IPS DF 19.7 (cell line): ENCODE measurements at places on chromosomes 3 and 15.
A peak's percentile ranks its signal among the peaks of the same experiment; 100 is the strongest.

- DNase-seq: no peak
Observed at GRCh38 chr3:151074256-151074655, 11.2 kb upstream of the MED12L start.

GRCh38 chr15:69082021-69082502 is 67.6 kb downstream of the NOX5 start:
- no peak for DNase-seq

GRCh38 chr3:187858041-187858440 is 112.8 kb upstream of the BCL6 start:
- no peak for DNase-seq

DNA sequence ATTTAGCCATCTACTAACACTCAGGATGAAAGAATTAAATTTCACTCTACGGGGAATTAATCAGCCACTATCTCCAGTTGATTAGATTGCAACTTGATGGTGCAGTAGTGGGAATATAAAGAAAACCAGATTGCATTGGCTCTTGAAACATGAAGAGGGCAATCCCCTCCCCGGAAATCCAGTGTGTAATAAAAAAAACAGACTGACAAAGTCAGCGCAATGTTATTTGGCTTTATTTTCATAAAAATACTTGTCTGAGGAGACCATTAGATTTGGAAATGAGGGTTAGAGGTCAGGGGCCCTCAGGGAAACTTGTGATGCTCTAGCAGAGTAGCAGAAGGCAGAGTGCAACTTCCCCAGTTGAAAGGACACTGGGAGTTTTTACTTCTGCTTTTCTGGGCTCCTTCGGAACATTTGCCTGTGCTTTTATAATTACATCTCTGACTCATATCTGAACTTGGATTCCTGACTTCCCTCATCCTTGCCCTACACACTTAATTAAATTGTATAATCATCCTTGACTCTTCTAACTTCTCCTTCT is 326.8 kb downstream of the TUSC7 start:
- DNase-seq: no peak

DNA sequence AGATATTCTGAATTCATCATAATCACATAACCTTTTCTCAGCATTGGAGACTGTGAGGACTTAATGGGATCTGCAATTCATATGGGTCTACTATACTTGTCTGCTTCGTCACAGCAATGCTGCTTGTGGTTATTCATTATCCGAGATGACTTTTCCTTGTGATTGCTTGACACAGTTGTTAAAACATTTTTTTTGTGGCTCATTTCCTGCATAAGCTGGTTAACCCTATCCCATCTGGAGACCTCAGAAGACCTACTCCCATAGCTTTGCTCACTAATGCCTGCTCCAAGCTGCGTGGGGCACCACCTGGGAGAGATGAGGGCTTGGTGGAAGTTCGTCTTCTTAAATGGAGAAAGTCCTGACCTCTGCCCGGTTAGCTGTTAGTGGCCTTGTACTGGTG is 360.8 kb downstream of the CHST2 start:
- no peak for DNase-seq

DNA sequence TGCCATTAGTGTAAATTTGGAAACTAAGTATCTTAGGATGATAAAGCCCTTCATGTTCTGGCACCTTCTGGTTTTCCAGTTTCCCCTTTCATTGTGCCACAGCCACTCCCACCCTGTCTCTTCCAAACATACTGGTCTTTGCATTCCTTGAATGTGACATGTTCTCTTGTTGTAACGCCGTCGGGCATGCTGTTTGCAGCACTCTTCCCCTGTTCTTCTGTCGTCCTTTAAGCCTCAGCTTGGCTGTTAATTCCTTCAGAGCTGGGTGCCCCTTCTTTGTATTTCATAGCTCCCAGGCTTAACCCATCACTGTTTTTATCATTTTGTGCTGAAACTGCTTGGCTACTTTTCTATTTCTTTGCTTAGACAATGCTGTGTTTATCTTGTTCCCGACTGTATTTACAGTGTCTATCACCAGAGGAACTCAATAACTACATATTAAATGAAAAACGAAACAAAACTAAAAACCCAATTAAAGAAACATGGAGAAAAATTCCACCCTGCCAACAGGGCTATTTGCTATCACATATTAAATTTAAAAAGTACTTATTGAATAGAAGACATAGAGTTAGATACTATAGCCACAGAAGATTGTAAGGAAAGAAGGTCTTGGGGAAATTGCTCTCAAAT is 95.4 kb upstream of the KCNAB1 start:
- DNase-seq: no peak

GRCh38 chr3:188208516-188208981 is 54.6 kb downstream of the LPP start:
- no peak for DNase-seq

- DNase-seq: peak; percentile 95
Observed at GRCh38 chr3:126850370-126851085, 132.4 kb upstream of the PLXNA1 start.

DNA sequence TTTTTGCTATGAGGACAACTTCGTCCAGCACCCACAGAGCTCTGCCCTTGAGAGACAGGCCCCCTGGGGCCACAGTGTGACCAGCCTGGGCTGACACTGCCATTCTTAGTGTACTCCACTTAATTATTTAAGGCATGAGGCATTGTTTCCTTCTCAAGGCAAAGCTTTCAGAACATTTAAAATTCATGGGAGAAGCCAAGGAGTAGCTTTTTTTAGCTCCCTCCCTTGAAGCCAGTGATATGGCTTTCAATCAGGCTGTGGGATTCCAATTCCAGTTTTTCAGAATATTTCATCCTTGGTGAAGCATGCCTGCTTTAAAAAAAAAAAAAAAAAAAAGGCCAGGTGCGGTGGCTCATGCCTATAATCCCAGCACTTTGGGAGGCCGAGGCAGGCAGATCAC is 21.3 kb downstream of the HOMER2 start:
- no peak for DNase-seq

DNA sequence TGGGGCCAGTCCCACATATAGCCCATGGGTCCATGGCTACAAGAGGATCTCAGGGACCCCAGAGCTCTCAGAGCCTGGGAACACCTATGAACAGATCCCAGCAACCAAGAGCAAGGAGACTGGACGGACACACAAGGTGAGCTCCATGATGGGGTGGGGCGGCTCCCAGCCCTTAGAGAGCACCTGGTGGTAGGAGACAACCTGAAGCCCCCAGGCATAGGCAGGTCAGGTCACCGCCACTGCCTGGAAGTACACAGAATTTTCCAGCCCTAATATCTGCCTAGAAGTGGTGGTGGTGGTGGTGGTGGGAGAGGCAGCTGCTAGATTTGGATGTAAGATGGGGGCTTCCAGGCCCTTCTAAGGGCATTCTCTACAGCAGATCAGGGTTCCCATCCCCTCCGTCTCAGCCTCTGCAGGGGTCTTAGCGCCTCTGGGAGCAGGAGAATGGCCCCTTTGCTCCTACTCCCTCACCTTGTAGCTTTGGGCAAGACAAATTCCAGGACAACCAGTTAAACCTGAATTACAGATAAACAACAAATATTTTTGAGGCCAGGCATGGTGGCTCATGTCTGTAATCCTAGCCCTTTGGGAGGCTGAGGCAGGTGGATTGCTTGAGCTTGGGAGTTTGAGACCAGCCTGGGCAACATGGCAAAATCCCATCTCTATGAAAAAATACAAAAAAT is 9.2 kb downstream of the SH2D7 start:
- no peak for DNase-seq

DNA sequence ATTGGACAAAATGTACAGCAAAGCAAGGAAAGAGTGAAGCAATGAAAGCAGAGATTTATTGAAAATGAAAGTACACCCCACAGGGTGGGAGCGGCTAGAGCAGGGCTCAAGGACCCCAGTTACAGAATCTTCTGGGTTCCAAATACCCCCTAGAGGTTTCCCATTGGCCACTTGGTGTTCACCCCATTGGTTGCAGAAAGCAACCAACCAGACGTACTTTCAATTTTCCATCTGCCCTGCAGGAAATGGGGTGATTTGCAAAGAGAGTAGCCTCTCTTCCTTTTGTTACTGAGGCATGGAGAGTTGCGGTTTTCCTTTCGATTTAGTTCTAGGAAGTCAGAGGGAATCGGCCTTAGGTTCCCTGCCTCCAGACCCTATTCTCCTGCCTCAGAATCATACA is 2.4 kb downstream of the PML start:
- DNase-seq: no peak

DNA sequence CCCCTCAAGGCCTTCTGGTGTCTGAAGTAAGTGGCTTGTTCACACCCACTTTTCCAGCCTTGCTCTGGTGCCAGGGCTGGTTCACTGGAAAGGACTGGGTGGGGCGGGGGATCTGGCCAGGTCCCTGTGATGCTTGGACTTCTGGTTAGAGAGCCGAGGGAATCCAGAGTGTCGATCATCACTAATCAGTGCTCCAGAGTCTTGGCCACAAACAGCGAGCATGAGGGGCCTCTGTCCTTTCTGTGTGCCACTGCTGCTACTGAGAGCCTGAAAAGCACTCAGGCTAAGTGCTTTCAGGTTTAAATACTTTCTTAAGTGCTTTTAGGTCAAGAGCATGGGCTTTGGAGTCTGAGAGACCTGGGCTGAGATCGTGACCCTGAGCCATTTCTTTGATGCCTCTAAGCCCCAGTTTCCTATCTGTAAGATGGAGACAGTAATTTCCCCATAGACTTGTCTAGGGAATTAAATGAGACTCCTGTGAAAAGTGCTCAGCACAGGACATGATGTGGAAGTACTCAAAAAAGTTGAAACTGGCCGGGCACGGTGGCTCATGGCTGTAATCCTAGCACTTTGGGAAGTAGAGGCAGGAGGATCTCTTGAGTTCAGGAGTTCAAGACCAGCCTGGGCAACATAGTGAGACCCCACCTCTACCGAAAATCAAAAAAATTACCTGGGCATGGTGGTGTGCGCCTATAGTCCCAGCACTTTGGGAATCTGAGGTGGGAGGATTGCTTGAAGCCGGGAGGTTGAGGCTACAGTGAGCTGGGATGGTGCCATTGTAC is 53.8 kb upstream of the SEC22A start:
- DNase-seq: no peak
